Hair follicle dermal papilla cell (primary cell): ENCODE measurements at places on chromosomes 4 and X. TPM values are rescaled to one million over a fixed set of nuclear protein-coding genes. Genes with fewer than 3 reads are reported as not detected.

MAGEA3 gene
- not detected in 2 replicates for total RNA-seq

TMEM255A gene
- total RNA-seq: 0.12 and 0.16 TPM in 2 replicates

MSX1 gene
- total RNA-seq: 23.1 and 25.8 TPM in 2 replicates

SNCA gene
- 1.6 and 1.9 TPM in 2 replicates for total RNA-seq

COL4A5 gene
- 7.0 and 7.8 TPM in 2 replicates for total RNA-seq

TMPRSS11F gene
- total RNA-seq: not detected in 2 replicates

CFAP47 gene
- total RNA-seq: not detected in 2 replicates

JCHAIN gene
- 1.3 and 2.4 TPM in 2 replicates for total RNA-seq

NMU gene
- 0.16 TPM in 1 of 2 replicates, not detected in the other for total RNA-seq

USP17L19 gene
- not detected in 2 replicates for total RNA-seq

RTL3 gene
- 1.2 and 2.4 TPM in 2 replicates for total RNA-seq

KLF8 gene
- 6.8 and 8.0 TPM in 2 replicates for total RNA-seq

GABRG1 gene
- total RNA-seq: not detected in 2 replicates

PPP3CA gene
- 38.9 and 55.5 TPM in 2 replicates for total RNA-seq

HSFX1 gene
- 0.97 and 1.3 TPM in 2 replicates for total RNA-seq

CYLC1 gene
- not detected in 2 replicates for total RNA-seq

EMD gene
- 29.2 and 39.7 TPM in 2 replicates for total RNA-seq

KCND1 gene
- total RNA-seq: 1.9 and 2.1 TPM in 2 replicates

LUZP4 gene
- not detected in 2 replicates for total RNA-seq
